ENCODE measurements at places on chromosomes 6 and 20. TPM values are rescaled to one million over a fixed set of nuclear protein-coding genes. Genes with fewer than 3 reads are reported as not detected.

DNA sequence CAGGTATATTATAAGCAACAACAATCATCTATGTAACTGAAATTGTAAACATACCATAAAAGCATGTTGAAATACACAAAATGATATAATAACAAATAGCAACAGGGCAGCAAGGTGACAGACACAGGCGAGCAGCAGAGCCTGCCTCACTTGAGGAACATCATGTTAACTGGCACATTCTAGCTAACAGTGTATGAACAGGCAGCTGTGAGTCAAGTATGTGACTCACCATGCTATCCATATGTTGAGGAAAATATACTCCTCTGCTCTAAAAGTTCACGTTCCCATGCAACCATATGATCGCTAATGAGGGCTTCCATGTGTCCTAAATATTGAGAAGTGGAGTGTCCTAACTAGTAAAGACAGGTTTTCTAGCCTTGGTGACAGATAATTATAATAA, 18.4 kb downstream of the SERAC1 start:
- no peak for DNase-seq

- no peak for DNase-seq
Measured at GRCh38 chr6:100768816-100769351, 112.2 kb downstream of the ASCC3 start.

MICB gene
- not detected for total RNA-seq

GSTA2 gene
- total RNA-seq = not detected

SPATA25 gene
- total RNA-seq = 3.4 TPM

Measured in mesothelial cell of epicardium (in vitro differentiated cells).